ENCODE measurements at places on chromosomes 1 and 21.

GRCh38 chr1:81314513-81315233 lies 486.1 kb upstream of the ADGRL2 start:
- H3K4me3 ChIP-seq = no peak overlapping the region
- peaks cover 4% of the 10 kb centered on the region for H3K4me1 ChIP-seq
- H3K36me3 ChIP-seq = no peaks in the 10 kb centered on the region

GRCh38 chr1:192941722-192942411 lies 117.3 kb downstream of the UCHL5 start:
- no peak overlapping the region for H3K4me3 ChIP-seq
- no peak overlapping the region for H3K27ac ChIP-seq
- no peaks in the 10 kb centered on the region for H3K36me3 ChIP-seq
- H3K4me1 ChIP-seq = peaks cover 16% of the 10 kb centered on the region
- H3K27me3 ChIP-seq = no peaks in the 10 kb centered on the region

DNA sequence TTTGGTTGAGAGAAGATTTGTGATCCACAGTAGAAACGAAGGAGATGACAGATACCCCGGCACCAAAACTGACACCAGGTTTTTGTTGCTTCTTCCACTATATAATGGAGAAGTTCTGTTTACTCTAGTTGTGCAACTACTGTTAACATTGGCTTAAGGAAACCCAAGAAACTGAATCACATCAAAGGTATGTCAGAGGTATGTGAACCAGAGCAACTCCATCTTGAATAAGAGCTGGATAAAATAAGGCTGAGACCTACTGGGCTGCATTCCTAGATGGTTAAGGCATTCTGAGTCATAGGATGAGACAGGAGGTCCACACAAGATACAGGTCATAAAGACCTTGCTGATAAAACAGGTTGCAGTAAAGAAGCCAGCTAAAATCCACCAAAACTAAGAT lies 173.7 kb upstream of the CAMK1G start:
- no peaks in the 10 kb centered on the region for H3K36me3 ChIP-seq
- H3K4me3 ChIP-seq = no peak overlapping the region
- H3K27me3 ChIP-seq = peaks cover 3% of the 10 kb centered on the region

DNA sequence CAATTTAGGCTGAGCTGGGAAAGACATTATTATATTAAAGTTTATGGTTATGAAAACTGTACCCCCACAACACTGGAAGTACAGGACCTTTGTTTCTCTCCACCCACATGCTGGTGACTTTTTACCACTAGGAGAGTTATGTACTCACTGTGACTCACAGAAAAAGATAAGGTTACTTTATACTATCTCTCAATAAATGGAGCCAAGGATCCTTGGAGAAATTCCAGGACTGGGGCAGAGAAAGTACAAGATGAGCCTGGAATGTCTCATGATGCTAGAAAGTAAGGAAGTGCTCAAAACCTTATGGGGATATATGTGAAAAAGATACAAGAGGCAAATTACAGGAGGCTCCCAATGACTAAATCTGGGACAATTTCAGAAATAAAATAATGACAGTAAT lies 63.9 kb upstream of the C1orf105 start:
- no peak for DNase-seq
- H3K4me3 ChIP-seq = no peak overlapping the region
- peaks cover 51% of the 10 kb centered on the region for H3K4me1 ChIP-seq
- no peaks in the 10 kb centered on the region for H3K27me3 ChIP-seq

GRCh38 chr1:32184650-32185049 lies 5.2 kb downstream of the TXLNA start:
- peaks cover 27% of the 10 kb centered on the region for H3K36me3 ChIP-seq
- H3K4me3 ChIP-seq = no peak overlapping the region
- H3K27ac ChIP-seq = no peak overlapping the region
- no peak for DNase-seq

DNA sequence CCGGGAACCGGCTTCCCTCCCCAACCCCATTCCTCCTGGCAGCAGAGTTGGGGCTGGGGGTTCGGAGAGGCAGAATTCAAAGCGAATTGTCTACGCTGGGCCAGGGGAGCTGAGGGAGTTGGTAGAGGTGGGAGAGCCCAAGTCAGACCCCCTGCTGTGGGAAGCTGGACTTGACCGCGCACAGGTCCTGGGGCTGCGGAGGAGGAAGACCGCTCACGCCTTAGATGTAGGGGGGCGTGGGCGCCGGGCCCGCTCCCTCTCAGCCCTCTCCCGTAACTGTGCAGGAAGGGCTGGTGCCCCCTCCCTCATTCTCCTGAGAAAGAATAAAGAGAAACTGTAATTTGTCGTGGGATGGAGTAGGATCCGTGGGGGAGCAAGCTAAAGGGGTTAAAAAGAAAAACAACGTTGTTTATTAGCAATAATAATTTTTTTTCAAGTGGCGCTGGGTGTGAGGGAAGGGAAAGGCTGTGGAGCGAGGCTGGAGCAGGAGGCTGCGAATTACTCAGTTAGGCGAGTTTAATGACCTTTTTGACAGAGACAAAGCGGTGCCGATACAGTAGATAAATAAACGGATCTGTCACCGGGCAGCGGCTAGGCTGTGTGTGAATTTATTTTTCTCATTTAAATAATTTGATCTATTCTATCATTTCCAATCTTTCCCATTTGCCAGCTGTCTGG lies 838 bp upstream of the GRIK3 start:
- peak overlapping the region; percentile 25 for H3K4me3 ChIP-seq
- H3K36me3 ChIP-seq = no peaks in the 10 kb centered on the region
- no peak for DNase-seq
- H3K27ac ChIP-seq = no peak overlapping the region
- H3K4me1 ChIP-seq = peaks cover 4% of the 10 kb centered on the region
- H3K27me3 ChIP-seq = peaks cover 81% of the 10 kb centered on the region

DNA sequence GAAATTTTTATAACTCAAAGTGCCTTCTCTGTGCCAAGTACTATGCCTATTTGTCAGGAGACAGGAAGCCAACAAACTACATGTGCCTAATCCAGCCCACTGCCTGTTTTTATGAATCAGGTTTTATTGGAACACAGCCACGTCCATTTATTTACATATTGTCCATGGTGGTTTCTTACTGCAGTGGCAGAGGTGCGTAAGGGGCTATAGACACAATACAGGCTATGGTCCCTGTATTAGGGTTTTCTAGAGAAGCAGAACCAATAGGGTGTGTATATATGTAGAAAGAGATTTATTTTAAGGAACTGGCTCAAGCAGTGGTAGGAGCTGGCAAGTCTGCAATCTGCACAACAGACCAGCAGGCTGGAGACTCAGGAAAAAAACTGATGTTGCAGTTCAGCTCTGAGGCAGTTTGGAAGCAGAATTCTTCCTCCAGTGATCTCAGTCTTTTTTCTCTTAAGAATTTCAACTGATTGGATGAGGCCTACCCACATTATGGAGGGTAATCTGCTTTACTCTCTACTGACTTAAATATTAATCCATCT lies 15.4 kb downstream of the PPIE start:
- no peak overlapping the region for H3K4me3 ChIP-seq
- peaks cover 24% of the 10 kb centered on the region for H3K36me3 ChIP-seq
- no peaks in the 10 kb centered on the region for H3K4me1 ChIP-seq
- DNase-seq = no peak
- H3K27me3 ChIP-seq = no peaks in the 10 kb centered on the region
- no peak overlapping the region for H3K27ac ChIP-seq

DNA sequence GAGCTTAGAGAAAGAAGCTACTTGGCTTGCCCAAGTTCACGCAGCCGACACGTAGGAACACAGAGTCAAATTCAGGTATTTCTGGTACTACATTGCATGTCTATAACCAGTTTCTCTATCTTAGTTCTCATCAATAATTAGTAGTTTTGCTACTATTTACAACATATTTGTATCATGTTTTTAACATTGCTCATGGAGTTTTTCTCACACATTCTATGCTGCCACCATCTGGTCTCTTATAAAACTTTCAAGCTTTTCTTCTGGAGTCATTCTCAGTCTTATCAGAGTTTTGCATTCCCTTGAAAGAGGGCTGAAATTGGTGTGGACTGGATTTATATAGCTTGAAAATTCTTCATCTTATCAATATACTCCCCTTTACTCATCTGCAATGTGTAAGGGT lies 118.8 kb upstream of the PALMD start:
- H3K4me3 ChIP-seq = no peak overlapping the region
- no peak for DNase-seq
- H3K27me3 ChIP-seq = no peaks in the 10 kb centered on the region
- no peaks in the 10 kb centered on the region for H3K36me3 ChIP-seq

- H3K4me3 ChIP-seq = no peak overlapping the region
- no peaks in the 10 kb centered on the region for H3K36me3 ChIP-seq
- H3K4me1 ChIP-seq = peaks cover 5% of the 10 kb centered on the region
- no peak overlapping the region for H3K27ac ChIP-seq
- H3K27me3 ChIP-seq = peaks cover 2% of the 10 kb centered on the region
These were observed 8.5 kb downstream of the TEX46 start for GRCh38 chr1:23007106-23007505.

- no peak for DNase-seq
- H3K27ac ChIP-seq = no peak overlapping the region
- no peaks in the 10 kb centered on the region for H3K36me3 ChIP-seq
- no peaks in the 10 kb centered on the region for H3K27me3 ChIP-seq
- no peak overlapping the region for H3K4me3 ChIP-seq
These were observed 19.0 kb downstream of the RNASEL start for GRCh38 chr1:182569939-182570610.

GRCh38 chr1:83897516-83897915 lies 101.4 kb downstream of the TTLL7 start:
- no peak overlapping the region for H3K4me3 ChIP-seq
- no peaks in the 10 kb centered on the region for H3K27me3 ChIP-seq
- H3K4me1 ChIP-seq = peaks cover 17% of the 10 kb centered on the region
- DNase-seq = no peak

GRCh38 chr1:67682659-67683197 lies 2.3 kb upstream of the GADD45A start:
- DNase-seq = no peak
- H3K27ac ChIP-seq = no peak overlapping the region
- H3K36me3 ChIP-seq = peaks cover 7% of the 10 kb centered on the region
- no peak overlapping the region for H3K4me3 ChIP-seq
- H3K4me1 ChIP-seq = peaks cover 31% of the 10 kb centered on the region

DNA sequence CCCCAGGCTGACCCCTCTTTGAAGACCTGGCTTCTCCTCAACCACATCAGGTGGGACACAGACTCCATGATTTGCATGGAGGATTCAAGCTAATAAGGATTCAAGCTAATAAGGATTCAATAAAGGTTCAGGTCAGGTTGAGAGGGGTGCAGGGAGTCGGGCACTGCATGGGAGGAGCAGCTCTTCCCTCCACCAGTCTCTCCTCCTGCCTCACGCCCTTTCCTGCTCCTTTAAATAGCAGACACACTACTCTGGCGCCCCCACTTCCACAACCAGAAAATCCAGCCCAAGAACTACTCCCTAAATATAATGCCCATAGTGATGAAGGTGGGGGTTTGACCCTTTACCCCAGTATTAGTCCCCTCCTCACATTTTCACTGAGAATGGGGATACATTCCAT lies 7.1 kb downstream of the MEX3A start:
- H3K4me1 ChIP-seq = peaks cover 59% of the 10 kb centered on the region
- H3K27me3 ChIP-seq = no peaks in the 10 kb centered on the region
- H3K36me3 ChIP-seq = peaks cover 38% of the 10 kb centered on the region
- DNase-seq = no peak
- no peak overlapping the region for H3K4me3 ChIP-seq
- H3K27ac ChIP-seq = peak overlapping the region; percentile 75

GRCh38 chr1:72284348-72285073 lies 2.2 kb upstream of the NEGR1 start:
- H3K27me3 ChIP-seq = peaks cover 29% of the 10 kb centered on the region
- peaks cover 10% of the 10 kb centered on the region for H3K4me1 ChIP-seq
- no peak overlapping the region for H3K4me3 ChIP-seq
- H3K27ac ChIP-seq = no peak overlapping the region
- DNase-seq = peak; percentile 30
- H3K36me3 ChIP-seq = no peaks in the 10 kb centered on the region

- no peaks in the 10 kb centered on the region for H3K36me3 ChIP-seq
- no peak overlapping the region for H3K27ac ChIP-seq
- no peak overlapping the region for H3K4me3 ChIP-seq
- H3K27me3 ChIP-seq = peaks cover 3% of the 10 kb centered on the region
- peaks cover 10% of the 10 kb centered on the region for H3K4me1 ChIP-seq
These were observed 75.7 kb upstream of the RAB4A start for GRCh38 chr1:229195246-229195645.

GRCh38 chr1:246161626-246162025 lies 345.5 kb downstream of the SMYD3 start:
- H3K4me3 ChIP-seq = no peak overlapping the region
- DNase-seq = no peak

DNA sequence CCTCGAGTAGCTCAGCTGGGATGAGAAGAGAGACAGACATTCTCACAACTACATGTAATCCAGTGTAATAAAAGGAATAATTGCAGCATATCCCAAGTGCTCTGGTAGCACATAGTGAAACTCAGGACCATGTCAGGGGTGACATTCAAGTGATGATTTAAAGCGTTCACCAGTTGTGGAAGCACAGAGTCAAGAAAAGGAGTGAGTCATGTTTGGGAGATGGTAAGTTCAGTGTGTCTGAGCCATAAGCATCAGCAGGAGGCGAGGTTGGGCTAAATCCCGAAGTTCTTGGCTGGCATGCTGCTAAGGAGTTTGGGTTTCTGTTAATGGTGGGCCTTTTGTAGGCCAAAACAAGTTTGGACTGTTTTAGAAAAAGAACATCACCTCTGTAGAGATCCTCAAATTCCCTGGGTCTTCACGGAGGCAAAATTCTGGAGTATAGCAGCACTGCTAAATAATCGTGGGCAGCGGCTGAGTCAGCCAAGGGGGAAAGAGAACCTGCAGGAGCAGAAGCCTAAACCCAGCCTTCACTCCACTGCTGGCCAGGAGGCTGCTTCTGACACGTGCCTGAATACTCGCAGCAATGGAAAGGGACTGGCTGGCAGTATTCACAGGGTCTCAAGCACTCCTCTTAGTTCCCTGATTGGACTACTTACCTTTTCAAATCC lies 7.2 kb upstream of the NHLH1 start:
- no peaks in the 10 kb centered on the region for H3K27me3 ChIP-seq
- peaks cover 15% of the 10 kb centered on the region for H3K36me3 ChIP-seq
- no peak for DNase-seq
- H3K4me1 ChIP-seq = peaks cover 8% of the 10 kb centered on the region
- H3K27ac ChIP-seq = peak overlapping the region; percentile 43

DNA sequence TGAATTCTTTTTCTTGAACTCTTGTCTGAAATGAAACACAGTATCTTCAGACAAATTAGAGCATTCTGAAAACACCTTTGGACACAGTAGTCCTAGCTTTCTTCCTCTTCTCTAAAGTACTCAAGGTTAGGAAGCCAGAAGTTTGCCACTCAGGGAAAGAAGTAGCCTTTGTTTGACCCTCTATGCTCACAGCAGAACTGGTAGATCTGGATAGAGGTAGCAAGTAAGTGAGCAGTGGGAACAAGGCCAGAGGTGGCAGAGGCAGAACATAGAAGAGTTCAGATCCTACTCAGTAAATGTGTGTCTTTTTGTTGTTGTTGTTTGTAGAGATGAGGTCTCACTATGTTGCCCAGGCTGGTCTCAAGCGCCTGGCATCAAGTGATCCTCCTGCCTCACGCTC lies 7.4 kb upstream of the PIGR start:
- H3K27me3 ChIP-seq = no peaks in the 10 kb centered on the region
- DNase-seq = no peak
- H3K4me3 ChIP-seq = no peak overlapping the region
- H3K27ac ChIP-seq = peak overlapping the region; percentile 15
- H3K4me1 ChIP-seq = peaks cover 45% of the 10 kb centered on the region

All from progenitor cell of endocrine pancreas (in vitro differentiated cells).